ENCODE measurements at places on chromosomes 3 and 15.

GRCh38 chr3:164748626-164749025, 329.7 kb downstream of the SI start:
- no peak for DNase-seq

GRCh38 chr3:41362638-41363559, 163.6 kb downstream of the CTNNB1 start:
- DNase-seq, result no peak

- DNase-seq, result no peak
These were observed 105.3 kb downstream of the RARB start for GRCh38 chr3:25533399-25533798.

DNA sequence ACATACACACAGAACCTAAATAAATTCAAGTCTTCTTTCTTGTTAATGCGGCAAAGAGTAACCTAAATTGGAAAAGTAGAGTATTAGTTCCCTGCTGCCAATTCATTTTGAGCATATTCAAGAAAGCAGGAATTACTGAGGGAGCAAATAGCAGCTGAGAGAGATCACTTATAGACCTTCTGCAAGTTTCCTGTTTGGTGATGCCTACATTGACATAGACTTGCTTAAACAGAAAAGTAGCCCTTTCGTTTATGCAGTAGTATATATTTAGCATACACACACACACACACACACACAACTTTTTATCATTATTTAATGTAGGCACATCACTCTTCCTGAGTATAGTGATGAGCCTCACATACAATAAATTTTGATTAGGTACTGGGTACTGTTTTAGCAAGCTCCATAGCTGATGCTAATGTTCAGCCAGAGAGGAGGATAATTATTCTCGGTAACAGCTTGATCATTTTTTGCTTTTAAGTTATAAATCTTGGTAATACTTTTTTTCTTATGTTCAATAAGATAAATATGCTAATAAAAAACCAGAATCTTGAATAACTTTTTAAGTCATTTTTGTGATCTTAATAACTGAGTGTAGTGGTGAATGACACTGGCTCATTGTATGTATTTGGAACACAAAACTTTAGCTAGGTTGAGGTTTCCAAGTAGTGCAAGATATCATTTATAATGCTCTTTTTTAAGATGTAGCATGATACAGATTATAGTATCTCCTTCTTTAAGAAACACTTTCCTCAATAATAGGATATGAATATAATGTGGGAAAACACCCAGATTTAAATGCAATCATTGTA, 174.7 kb downstream of the MBNL1 start:
- DNase-seq, result no peak

- DNase-seq, result no peak
These were observed 555.0 kb upstream of the CCDC54 start for GRCh38 chr3:106822204-106822603.

DNA sequence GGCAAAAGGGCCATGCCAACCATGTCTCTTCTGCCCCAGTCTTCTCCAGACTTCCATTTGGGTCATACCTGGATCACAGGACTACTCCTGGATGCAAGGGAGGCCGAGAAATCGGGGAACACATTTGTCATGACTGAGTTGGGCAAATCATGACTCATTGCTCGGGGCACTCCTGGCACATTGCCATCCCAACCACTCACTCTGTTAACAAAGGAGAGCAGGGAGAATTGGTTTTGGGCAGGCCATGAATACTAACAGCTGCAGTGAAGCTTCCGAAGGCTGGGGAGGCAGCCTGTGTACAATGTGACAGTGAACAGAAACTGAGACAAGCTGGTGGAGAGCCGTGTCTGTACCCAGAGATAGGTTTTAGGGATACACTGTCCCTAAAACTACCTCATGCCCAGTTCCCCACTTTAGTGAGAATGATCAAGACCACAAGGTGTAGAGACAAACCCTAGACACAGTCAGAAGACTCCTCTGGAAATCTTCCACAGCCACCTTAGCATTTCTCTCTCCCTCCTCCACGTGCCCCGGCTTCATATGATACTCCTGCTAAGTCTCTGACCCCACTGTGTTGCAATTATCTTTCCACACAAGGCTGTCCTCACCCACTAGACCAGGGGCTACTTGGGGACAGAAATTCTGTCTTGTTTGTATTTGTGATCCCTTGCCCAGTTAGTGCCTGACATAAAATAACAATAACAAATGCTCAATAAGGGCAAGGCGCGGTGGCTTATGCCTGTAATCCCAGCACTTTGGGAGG, 10.5 kb upstream of the BUB1B start:
- peak; percentile 37 for DNase-seq

GRCh38 chr3:177610686-177611633, 413.7 kb upstream of the TBL1XR1 start:
- peak; percentile 56 for DNase-seq

DNA sequence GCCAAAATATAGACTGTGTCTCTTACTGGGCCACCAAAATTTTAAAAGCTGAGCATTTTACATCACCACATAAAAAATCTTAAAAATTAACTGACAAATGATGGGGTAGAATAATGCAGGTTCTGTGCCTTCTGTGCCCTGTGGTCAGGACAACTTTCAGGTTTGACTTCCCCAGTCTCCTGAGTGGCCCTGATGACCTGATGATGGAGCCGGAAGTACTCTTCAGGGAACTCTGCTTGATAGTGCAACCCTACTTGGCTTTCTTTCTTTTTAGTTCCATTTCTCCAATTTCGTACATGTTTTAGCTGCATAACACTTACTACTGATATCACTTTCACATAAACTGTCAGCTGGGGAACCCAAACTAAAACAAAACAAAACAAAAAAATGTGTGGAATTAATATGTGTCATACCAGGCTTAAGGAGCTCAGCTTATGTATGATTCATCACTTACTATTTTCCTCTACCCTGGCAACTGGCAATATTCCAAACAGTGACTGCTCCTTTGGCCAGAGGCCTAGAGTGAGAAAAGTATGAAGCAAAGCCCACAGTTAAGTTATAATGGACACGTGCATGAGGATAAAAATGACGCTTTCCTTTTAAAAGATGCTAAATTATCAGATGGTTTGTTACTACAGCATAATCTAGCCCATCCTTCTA, 194.3 kb downstream of the BCHE start:
- no peak for DNase-seq

GRCh38 chr3:99635348-99635747, 3.0 kb upstream of the COL8A1 start:
- no peak for DNase-seq

GRCh38 chr3:63654211-63654610, 1.7 kb downstream of the SNTN start:
- DNase-seq, result no peak

DNA sequence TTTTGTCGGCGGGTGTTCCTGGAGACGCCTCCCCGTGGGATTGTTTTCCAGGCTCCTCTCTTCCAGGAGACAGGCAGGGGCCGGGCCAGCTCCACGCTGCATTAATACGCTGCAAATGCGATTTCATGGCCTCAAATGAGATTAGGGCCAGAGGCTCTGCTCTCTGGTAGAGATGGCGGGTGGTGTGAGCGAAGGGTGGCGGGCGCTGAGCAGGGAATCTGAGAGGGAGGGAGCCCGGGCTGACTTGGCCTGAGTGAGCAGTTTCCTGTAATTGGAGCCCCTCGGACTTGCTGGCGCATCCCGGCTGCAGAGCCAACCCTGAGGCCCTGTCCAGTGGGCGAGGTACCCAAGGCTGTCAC, 7.4 kb upstream of the CCDC33 start:
- no peak for DNase-seq

DNA sequence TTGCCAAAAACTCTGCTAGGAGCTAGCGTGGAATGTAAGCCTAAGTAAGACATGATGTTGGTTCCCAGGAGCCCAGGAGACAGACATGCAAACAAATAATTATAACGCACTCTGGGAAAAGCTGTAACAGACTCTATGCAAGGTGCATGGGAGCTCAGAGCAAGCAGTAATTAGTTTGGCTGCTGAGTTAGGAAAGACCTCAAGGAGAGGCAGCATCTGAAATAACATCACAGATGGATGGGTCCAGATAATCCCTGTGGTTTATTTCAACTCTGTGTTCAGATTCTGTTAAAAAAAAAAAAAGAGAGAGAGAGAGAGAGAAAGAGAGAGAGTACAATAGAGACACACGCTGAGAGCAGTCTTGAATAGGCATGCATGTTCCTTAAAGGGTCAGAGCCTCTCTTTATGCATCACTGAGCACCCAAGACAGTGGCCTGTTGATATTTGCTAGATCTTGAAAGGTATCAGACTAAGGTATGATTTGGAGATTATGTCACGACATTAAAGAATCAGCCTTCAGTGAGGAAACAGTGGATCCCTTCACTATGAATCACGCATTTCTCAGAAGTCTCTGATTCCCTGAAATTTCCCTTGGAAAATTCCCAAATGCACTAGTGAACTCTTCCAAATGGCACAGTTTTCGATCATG, 124.4 kb upstream of the LIPC start:
- DNase-seq, result no peak

DNA sequence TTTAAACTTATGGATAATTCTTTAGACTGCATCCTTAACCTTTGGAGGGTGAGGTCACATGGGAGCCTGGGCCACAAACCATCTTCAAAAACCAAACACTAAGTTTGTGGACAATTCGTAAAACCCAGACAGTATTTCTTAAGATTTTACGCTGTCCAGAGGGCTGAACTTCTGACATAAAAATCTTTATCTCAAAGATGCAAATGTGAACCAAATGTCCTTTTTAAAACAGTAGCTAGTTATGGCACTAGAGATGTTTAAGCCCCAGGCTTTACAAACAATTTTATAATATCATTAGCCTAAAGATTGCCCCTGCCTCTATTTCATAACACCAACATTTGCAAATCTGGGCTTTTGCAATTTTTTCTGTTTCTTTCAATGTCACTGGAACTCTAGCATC, 287.2 kb downstream of the SATB1 start:
- DNase-seq, result no peak

DNA sequence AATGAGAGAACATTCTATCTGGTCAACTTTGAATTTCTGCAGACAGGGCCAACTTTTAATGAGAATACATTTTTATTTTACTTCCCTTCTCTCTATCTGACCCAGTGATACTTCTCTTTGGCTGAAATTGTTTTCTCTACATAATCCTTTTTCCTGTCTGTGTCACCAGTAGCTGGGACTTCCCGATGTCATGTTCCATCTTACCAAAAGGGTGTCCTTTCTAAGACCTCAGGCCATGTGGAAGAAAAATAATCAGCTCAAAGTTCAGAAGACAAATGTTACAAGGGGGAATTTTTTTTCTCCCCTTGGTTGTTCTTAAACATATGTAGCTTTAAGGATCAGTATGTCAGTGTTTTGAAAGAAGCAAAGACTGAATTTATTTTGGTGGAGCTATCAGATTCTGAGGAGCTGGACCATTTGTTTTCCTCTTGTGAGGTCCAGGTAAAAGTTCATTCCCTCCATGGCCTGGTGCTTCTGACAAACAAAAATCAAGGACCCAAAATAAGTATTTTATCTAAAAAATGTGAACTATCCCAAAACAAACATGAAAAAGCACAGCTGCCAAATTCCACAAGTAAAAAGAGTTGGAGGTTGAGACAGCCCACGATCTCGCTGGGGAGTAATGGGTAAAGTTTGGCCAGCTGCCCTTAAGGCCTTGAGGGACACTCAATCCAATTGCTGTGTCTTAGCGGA, 859.4 kb upstream of the NR2F2 start:
- DNase-seq, result no peak

DNA sequence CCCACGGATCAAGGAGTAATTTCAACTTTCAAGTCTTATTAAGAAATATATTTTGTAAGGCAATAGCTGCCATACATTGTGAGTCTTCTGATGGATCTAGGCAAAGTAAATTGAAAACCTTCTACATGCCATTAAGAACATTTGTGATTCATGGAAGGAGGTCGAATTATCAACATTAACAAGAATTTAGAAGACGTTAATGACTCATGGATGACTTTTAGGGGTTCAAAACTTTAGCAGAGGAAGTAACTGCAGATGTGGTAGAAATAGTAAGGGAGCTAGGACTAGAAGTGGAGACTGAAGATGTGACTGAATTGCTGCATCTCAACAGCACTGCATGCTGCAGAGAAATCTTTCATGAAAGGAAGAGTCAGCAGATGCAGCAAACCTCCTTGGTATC, 48.1 kb upstream of the DCUN1D1 start:
- no peak for DNase-seq

DNA sequence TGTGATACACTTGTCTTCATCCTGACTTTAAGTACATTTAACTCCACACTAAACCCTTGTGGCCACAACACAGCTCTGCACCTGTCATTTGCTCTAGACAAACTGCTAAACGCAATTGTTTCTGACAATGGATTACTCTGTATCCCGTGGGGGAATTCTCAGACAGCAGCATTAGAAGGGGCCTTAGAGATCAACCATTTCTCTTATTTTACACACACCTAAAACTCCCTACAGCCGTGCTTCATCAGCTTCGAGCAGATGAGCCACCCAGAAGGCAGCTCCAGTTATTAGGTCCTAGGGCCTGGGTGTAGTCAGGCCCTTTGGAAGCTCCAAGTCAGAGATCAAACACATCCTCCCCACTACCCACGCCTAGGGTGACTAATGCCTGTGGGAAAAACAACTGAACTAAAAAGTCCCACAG, 1.3 kb upstream of the IL12A start:
- DNase-seq, result no peak

DNA sequence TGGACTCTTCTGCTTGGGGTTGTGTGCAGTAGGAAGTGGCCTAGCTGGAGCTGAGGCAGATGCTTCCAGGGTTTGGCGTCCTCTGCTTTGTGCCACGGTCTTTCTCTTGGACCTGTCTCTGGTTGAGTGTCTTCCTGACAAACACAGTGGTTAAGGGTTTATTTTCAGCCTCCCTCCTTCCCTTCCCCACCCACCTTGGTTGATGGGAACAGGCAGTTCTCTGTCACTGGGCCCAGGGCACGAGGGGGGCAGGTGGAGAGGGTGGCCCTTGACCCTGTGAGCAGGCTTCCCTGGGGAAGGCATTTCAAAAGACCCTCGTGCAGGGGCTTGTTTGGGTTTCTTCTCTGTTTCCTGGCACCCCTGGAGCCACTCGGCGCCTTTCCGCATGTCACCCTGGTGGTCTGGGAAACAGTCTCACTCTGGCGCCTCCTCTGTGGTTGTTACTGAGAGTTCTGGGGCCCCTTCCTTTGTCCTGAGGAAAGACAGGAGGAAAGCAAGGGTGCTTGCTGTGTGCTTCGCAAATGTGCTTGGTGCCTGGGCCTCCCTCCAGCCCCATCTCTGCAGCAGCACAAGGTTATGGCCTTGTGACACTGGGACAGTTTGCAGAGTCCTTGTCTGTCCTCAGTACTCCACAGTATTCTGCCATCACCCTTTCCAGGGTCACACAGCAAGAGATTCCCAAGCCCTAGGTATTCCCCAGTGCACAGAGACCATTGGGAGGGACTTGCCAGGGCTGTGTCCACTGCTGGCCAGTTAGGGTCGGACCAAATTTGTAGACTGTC, 10.3 kb upstream of the STAB1 start:
- DNase-seq, result no peak

All from CD4-positive, alpha-beta T cell treated with Interleukin-17A for 4 hours (primary cell).